ENCODE measurements at places on chromosomes 7 and 10.

DNA sequence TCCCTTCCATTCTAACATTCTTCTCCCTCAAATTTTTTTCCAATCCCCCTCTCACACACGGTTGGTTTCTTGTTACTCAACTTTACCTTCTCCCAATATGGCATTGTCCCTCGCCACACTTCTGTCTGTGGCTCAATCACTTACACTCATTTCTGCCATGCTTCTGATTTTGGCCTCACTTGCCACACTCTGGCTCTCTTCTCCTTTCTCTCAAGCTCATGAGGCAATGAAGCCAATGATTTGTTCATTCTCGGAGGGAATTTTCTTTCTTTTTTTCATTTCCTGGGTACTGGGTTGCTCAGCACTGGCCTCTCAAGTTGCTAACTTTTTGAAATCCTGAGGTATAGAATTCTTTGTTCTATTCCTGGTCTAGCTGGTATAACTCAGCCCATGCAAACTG lies 4.0 kb upstream of the MYOZ1 start:
- DNase-seq: no peak

DNA sequence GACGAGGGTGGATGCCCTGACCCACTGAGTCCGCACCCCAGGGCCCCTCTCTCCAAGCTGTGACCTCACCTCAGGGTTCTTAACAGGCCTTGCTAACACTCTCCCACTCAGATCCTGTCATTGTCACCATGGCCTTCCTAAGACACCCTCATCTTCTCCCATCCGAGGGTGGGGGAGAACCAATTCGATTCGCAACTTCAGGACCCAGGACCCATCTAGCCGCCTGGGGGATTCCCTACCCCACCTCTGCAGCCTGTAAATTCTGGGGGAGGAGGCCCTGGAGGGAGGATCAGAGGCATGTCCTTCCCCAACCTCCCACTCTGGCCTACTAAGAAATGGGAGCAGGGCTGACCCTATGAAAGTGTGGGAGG lies 17.4 kb downstream of the TRIM8 start:
- DNase-seq: no peak

DNA sequence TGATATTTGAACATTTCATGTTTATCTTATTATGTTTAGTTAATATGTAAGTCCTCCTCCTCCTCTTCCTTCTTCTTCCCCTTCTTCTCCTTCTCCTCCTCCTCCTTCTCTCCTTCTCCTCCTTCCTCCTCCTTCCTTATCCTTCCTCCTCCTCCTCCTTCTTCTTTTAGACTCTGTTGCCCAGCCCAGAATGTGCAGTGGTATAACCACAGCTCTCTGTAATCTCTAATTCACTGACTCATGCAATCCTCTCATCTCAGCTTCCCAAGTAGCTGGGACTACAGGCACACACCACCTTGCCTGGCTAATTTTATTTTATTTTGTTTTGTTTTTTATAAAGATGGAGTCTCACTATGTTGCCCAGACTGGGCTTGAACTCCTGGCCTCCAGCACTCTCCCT lies 83.4 kb upstream of the ODAD2 start:
- DNase-seq: no peak

- DNase-seq: no peak
These were observed 26.8 kb downstream of the CFAP69 start for GRCh38 chr7:90271753-90272152.

DNA sequence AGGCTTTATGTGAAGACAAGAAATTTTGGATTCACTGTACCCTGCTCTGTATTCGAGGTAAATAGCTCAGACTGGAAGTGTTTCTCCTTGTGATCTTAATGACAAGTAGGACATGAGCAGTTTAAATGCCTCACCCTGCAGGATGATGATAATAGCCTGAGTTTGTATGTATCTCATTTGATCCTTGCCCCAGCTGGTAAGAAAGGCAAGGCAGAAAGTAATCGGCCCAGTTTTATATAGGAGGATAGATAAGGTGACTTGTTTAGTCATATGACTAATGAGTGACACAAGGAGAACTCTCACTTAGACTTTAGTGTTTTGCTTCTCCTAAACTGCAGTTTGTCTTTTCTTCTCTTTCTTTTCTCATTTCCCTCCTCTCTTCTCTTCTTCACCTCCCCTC lies 372.6 kb downstream of the PHF14 start:
- DNase-seq: no peak

- DNase-seq: no peak
These were observed 410.9 kb downstream of the TYW1 start for GRCh38 chr7:67407392-67408071.

GRCh38 chr10:111360260-111360925 lies 283.6 kb downstream of the ADRA2A start:
- no peak for DNase-seq
